ENCODE measurements at places on chromosomes 16 and 17. TPM values are rescaled to one million over a fixed set of nuclear protein-coding genes. Genes with fewer than 3 reads are reported as not detected.
A peak's percentile ranks its signal among the peaks of the same experiment; 100 is the strongest.

DNA sequence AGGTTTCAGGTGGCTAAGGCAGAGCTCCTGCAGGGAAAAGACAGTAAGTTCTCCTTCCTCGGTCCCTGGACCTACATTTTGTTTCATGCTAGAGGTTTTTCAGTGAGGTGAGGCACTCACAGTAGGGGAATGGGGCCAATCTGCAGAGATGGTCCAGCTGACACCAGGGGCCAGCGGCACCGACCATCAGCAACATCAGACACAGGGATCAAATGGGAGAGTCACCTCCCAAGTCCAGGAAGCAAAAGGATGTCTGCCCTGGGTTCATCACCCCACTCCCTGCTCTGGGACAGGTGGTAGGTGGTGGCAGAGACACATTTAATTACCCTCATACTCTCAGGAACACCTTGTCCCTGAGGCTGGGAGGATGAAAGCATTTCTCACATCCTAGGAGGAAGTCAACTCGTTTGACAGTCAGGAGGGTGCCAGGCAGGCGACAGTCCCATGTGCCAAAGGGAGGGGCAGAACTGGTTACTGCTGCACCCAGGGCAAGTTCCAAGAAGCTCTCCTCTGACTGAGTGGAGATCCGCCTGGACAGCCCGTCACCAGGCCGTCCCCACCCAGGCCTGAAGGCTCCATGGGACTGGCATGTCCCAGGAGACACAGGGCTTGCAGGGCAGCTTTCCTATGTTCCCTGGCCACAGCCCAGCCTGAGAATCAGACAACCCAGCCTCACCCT lies 19.2 kb downstream of the ATP6V0D1 start:
- DNase-seq: no peak

DNA sequence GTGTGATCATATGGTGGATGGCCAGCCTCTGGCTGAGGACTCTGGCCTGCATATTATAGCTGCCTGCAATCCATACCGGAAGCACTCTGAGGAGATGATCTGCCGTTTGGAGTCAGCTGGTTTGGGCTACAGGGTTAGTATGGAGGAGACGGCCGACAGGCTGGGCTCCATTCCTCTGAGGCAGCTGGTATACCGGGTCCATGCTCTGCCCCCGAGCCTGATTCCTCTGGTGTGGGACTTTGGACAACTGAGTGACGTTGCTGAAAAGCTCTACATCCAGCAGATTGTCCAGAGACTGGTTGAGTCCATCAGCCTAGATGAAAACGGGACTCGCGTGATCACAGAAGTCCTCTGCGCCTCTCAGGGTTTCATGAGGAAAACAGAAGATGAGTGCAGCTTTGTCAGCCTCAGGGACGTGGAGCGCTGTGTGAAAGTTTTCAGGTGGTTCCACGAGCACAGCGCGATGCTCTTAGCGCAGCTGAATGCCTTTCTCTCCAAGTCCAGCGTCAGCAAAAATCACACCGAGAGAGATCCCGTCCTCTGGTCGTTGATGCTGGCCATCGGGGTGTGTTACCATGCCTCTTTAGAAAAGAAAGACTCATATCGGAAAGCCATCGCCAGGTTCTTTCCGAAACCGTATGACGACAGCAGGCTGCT lies 69.0 kb upstream of the ENDOV start:
- no peak for DNase-seq

DNA sequence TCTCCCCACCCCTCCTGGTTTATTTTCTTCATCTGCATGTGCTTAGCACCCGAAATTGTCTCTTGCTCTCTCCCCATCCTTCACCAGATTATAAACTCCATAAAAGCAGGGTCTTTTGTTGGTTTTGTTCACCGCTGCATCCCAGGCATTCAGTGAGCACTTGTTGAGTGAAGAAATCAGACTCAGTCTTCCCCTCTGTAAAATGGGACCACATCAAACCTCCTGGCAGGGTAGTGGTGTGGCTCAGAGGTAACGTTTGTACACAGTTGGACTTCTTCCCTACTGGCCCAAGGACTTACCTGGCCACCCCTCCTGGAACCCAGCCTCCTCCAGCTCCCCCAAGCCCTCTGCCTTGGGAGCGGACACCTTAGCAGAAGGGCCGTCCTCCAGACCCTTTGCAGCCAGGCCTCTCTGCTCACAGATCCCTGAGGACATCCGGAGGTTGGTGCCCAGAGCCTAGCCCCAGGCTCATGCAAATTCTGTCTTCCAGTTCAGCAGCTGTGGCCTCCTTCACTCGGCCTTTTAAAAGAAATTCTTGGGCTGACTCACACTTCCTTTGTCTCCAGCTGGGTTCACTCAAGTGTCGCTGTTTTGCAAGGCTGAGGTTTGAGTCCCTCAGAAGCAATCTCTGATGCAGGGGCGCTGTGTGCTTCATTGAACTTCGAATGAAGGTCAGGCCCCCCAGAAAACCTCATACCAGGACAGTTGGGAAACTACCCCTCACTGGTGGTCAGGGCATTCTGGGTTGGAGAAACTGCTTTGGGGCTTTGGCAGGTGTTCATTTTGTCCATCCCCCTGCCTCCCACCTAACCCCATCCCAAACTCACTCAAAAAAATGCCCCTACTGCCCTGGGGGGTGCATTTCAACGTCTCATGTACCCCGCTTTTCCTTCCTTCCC lies 16.8 kb upstream of the RMI2 start:
- peak; percentile 77 for DNase-seq

- no peak for DNase-seq
Measured at GRCh38 chr17:50003911-50004310, 8.9 kb upstream of the DLX3 start.

GRCh38 chr16:82655072-82655714 lies 28.4 kb downstream of the CDH13 start:
- peak; percentile 94 for DNase-seq

Gene KRTAP9-4
- total RNA-seq: not detected

Gene RUSF1
- total RNA-seq: 32.8 TPM
